ENCODE measurements at places on chromosomes 16 and 17.

GRCh38 chr16:11621920-11622651 is 35.4 kb upstream of the LITAF start:
- DNase-seq: no peak

- no peak for DNase-seq
These were observed 134.2 kb downstream of the AATF start for GRCh38 chr17:37082985-37083384.

DNA sequence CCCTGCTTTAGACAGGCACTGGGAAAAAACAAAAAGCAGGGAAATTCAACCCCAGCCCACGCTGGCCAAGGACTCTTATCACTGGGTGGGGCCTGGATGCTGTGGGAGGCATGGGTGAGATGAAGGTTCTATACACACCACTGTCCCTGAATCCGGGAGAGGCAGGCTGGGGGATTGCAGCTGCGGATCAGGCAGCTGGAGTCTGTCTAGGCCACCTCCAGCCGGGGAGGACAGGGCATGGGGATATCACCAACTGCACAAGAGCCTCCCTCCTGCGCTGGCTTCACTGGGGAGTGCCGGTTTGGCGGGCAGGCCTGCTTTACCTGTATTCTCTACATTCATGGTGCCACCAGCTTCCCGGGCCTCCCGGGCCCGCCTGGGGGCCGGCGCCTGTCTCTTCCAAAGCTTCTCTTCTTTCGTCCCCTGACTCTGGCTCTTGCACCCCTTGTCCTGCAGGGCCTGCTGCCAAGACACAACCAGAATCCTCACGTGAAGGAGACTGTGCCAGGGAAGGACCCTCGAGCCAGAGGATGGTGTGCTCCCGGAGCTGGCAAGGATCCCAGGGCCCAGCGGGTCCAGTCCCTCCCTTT is 13.9 kb downstream of the KIFC3 start:
- DNase-seq: no peak

DNA sequence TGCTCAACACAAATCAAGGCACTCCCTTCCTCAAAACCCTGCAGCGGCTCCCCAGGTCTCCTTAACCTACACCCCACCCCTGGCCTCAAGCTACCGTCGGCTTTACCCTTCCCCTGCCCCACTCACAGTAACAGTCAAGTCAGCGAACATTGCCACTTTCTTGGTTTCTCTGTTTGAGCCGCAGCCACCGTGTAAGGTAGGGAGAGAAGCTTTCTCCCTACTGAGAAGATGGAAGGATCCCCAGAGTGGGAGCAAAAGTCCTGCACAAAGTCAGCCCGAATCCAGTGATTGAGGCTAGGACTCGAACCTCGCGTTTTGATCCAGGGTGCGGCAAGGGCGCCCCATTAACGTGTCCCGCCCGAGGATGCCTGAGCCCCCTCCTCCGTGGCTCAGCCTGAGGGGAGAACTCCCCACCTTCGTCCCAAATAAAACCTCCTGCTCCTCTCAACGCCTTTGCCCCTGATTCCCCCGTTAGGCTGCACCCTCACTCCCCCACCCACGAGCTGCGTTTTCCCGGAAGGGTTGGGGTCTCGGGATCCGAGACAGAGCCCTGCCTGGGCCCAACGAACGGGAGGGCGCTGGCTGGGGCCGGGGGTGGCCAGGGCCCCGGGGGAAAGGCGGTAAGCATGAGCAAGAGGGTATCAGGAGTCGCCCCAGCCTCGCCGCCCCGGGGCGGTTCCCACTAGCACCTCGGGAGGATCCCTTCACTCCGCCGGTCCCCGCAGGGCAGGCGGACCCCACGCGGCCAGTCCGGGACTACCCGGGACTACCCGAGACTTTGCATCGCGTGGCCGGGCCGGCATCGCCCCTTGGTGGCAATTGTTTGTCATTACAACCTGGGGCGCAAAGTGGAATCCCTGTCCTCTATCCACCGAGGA is 9.9 kb upstream of the NAGS start:
- DNase-seq: peak; percentile 59

GRCh38 chr17:68704871-68705713 is 103.9 kb upstream of the FAM20A start:
- no peak for DNase-seq

DNA sequence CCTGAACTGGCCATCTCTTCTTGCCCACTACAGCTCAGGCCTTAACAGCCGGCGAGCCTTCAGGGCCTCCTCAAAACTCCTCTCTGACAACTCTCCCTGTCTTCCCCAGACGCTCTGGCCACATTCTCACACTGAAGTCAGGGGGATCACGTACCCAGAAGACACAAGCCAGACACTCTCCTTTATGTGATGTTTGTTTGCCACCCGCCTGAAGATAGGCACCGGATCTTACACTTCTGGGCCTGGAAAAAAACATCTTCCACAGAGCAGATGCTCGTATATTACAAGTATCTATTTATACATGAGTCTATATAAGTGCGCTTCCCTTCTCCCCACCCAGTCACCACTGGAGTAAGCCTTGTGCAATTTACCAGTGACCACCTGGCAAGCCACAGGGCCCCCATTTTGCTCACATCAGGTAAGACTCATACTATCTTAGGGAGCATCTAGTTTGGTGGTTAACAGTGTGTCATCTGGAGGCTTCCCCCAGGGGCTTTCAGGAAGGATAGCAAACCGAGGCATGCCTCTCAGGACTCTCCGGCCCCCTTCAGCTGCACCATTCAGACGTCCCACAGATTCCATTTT is 349.4 kb downstream of the SOX9 start:
- DNase-seq: no peak

DNA sequence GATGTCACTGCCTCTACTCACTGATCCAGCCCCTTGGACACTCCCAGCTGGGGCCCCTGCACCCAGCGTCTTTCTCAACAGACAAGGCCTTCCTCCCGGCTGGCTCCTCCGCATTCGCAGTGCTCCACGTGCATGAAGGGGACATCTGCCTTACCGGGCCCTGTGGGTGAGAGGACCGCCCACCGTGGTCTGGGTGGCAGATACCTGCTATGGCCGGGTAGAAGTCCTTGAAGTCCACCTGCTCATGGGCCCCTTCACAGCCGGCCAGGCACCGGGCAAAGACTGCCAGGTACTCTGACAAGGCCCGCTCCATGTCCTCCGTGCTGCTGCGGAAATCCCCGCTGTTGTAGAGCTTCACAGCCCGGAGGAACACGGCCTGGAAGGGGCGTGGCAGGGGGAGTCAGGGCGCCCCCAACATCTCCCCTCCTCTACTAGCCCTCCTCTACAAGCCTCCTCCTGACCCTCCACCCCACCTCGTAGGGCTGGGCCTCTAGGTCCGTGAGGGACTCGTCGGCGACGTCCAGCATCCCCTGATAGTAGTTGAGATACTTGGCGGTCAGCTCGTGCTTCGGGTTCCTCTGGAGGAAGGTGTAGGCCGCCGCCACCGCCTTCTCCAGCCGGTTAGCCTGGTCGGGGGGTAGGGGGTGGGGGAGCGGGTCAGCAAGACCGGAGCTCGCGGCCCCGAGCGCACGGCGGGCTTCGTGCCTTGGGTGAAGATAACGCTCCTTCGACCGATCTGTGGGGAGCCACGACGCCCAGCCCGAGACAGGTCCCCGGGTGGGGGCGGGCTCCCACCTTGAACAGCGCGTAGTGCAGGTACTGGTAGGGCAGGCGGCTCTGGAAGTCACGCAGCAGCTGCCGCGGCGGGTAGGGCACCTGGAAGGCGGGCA is 845 bp downstream of the P3H4 start:
- no peak for DNase-seq

DNA sequence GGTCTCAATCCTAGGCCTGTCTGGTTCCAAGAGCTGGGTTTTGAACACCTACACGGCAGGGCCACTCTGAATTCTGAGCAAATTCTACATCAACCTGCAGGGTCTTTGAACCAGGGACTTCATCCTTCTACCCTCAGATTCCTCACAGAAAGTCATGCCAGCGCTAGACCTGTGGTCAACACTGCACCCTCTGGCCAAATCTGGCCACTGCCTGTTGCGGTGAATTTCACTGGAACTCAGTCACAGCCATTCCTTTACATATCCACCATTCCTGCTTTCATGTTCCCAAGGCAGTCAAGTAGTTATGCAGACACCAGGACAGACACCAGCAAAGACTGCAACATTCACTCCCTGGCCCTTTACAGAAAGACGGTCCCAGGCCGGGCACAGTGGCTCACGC is 144.6 kb downstream of the C16orf95 start:
- no peak for DNase-seq

DNA sequence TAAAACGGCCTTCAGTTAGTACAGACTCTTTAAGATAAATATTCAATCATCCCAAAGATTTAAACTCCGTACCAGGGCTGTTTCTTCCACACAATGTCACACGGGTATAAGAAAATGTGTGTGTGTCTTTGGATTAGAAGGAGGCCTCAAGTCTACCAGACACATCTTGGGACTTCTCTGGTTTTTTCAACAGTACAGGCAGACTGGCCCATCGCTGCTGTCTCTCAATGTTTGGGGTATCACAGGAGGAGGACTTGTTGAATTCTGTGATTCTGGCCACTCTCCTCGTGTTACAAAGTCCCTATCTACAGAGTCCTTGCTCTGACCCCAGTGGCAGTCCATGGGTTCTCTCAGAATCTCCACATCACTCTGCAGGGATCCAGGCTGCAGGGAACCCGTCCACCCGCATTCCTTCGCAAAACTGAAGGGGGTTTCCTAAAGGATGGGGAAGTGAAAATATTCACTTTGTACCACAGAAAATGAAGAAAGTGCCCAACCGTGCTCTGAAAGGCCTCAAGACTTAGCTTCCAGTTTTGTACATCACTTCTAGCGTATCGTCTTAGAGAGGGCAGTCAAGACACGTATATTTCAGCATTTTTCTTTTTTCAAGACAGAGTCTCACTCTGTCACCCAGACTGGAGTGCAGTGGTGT is 373.2 kb downstream of the NPIPA8 start:
- DNase-seq: no peak

- no peak for DNase-seq
These were observed 136.9 kb downstream of the BANP start for GRCh38 chr16:88088161-88088581.

GRCh38 chr17:46135126-46135812 is 58.0 kb downstream of the KANSL1 start:
- DNase-seq: no peak

DNA sequence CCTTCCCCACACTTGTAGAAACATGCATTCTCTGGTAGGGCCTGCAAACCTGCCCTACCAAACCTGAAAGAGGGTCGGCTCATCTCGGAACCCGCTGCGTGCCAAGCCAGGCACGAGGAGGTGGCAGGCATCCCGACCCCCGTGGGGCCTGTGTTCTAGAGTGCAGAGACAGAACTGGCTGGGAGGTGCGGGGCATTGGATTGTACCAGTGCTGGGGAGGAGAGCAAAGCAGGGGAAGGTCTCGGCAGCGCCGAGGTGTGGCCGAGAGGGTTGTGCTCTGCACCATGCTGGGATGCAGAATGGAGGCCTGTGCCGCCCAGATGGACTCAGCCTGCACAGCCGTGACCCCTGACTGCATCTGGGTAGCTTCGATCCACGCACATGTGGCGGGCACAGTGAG is 17.8 kb upstream of the MC1R start:
- DNase-seq: no peak

- DNase-seq: no peak
These were observed 8.9 kb downstream of the CPPED1 start for GRCh38 chr16:12794486-12795387.

- DNase-seq: no peak
These were observed 144.4 kb downstream of the CCT6B start for GRCh38 chr17:34816848-34817247.

DNA sequence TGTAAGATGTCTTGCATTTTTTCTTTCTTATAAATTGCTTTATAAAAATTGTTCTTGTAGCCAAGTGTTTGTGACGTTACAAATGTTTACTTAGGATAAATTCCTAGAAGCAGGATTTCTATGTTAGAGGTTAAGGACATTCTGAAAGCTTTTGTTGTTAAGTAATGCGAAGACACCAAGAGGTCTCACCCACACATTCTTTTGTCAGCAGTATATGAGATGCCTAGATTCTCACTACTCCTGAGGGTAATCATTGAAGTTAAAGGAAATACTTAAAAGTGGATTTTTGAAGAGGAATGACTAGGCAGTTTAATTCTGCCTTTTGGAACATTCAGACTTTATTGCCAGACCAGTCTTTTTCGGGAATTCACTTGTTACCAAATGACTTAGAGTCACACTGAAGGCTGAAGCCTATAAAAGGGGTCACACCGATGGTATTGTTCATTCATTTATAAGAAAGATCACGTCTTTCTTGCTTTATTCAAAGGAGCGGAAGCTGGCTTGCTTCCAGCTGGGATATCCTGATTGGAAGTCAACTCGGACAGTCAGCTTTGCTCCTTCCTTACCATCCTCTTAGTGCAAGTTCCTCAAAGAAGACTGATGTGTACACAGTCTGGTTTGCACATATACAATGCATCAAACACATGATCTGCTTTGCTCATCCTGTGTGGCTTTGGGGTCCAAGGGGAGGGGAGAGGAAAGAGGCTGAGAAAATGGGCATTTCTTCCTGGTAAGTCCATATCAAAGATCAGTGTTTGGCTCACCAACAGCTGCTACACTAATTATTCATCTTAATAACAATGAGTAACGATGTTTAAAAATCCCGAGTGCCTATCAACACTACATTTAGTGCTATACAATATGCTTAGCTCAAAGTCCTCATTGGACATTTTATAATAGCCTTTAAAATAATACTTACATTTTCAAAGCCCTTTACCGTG is 160.0 kb downstream of the MAP2K6 start:
- DNase-seq: no peak

DNA sequence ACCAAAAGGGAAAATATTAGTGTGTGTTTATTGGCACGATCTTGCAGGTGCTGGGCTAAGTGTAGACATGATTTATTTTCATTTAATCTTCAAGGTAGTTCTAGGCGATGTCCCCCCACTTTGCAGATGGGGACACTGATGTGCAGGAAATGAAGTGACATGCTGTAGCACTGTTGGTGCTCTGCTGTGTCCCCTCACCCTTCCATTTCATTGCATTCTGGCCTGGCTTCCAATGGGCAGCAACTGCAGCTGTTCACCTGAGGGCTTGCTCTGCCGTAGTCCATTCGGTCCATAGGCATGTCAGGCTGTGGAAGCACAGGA is 123.9 kb downstream of the PRKCB start:
- no peak for DNase-seq

DNA sequence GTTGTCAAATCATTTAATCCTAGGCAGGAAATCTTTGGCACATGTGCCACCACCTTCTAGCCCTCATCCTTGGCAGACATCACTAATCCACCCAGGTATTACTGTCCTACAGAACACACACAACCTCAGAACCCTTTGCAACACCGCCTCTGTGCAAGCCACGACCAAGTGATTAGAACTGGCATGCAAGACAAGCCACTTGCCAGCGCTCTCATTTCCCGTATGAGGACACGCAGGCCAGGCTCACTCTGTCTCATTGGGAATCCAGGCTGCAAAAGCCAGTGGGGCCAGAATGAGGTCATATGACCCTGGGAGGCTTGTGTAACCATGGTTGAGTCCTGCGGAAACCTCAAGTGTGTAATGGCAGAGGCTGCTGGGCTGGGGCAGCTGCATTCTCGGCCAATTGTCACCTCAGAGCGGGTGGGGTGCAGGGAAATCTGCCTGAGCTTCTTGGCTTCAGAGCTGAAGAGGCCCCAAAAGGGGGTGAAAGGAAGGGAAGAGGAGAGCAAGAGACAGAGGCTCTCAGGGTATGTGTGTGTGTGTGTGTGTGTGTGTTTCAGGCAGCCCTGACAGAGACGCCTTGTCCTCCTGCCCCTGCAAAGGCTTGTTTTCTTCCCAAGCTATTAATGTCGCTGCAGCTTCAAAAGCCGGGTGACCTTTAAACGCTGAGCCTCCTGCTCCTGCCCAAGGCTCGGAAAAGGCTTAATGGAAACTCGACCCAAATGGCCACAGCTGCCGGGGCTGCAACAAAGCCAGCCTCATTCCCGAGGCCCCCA is 43.2 kb upstream of the MRPS23 start:
- DNase-seq: no peak

GRCh38 chr16:78225919-78226318 is 126.5 kb downstream of the WWOX start:
- DNase-seq: no peak

Data from activated CD4-positive, alpha-beta T cell treated with anti-CD3 and anti-CD28 coated beads for 4 hours (primary cell).